ENCODE measurements at places on chromosomes 11 and 22.

- DNase-seq, result no peak
Observed at GRCh38 chr22:46250783-46251125, 661 bp upstream of the CDPF1 start.

- DNase-seq, result no peak
Observed at GRCh38 chr11:71357414-71357813, 90.8 kb downstream of the DHCR7 start.

DNA sequence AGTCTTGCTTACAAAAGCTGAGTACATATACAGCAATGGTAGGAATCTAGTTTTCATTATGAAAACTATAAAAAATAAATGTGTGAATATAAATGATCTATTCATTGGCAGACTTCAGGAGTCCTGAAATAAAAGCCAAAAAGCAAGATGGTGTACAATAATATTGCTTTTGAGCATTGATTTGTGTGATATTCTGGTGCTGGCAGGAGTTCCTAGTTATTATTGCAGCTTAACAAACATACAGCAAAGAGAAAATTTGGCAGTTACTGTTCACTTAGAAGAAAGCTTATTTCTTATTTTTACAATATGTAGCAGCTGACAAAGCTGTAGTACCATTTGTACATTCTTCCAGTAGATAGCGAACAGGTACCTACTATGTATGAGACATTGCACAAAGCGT is 1518.9 kb upstream of the TENM4 start:
- DNase-seq, result no peak

DNA sequence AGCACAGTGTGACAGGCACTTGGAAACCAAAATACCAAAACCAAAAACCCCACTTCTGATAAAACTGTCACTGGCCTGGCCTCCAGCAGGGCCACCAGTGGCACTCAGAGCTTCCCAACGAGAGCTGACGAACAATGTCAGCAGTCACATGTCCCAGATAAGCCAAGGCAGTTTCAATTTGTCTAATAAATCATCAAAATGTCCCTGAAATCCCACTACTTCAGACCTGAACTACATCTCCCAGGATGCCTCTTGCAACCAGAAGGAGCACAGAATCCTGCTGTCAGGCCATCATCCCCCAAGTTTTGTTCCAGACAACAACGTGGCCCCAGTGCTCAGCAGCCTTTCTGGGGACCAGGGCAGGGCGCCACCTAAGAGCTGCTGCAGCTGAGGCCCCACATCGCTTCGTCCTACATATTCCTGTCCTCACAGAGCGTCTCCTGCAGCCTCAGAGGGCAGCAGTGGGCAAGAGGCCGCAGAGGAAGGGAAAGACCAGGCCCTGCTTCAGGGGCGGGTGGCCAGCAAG is 25.1 kb downstream of the LRFN4 start:
- DNase-seq, result no peak

DNA sequence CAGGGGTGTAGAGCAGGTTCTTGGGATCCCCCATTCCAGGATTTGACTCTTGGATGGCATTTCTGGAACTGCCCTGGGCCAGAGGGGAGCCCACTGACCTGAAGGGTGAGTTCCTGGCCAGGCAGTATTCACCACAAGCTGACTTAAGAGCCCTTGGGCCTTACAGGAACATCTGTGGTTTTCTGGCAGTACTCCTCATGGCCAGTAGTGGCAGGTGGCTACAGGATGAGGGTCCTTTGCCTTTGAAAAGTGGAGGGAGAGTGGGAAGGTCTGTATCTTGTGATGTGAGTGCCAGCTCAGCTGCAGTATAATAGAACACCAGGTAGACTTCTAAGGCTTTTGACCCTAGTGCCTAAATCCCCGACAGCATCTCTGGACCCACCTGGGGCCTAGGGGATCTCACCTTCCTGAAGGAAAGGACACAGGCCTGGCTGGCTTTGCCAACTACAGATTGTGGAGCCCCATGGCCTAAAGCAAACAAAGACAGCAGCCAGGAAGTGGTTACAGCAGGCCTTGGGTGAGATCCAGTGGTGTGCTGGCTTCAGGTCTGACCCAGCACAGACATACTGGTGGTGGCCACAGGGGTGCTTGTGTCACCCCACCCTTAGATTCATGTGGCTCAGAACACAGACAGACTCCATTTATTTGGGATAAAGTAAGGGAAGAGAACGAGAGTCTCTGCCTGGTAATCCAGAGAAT is 9.0 kb downstream of the OR51S1 start:
- DNase-seq, result no peak

- DNase-seq, result no peak
Observed at GRCh38 chr22:42721045-42721434, 370 bp upstream of the A4GALT start.

DNA sequence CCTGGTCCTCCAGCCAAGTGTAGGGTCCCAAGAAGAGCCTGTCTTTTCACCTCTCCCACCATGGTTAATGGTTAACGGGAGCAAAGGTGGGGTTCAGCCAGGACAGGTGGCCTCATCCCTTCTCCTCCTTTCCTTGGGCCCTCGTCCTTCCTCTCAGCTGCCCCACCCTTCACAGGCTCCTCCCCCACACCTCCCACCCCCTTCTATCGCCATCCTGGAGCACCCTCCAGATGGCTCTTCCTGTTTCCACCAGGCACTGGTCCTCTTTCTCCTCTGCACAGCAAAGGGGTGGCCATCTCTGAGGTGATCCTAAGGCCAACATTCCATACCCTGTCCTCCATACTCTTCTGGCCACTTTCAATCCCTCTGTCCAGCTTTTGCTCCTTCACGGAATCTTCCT is 48.9 kb downstream of the SLC22A12 start:
- no peak for DNase-seq

GRCh38 chr22:49628391-49629260 is 199.0 kb downstream of the BRD1 start:
- peak; percentile 82 for DNase-seq

GRCh38 chr11:83721263-83721662 is 435.1 kb upstream of the CCDC90B start:
- no peak for DNase-seq

GRCh38 chr11:68828155-68828931 is 13.4 kb downstream of the CPT1A start:
- no peak for DNase-seq

DNA sequence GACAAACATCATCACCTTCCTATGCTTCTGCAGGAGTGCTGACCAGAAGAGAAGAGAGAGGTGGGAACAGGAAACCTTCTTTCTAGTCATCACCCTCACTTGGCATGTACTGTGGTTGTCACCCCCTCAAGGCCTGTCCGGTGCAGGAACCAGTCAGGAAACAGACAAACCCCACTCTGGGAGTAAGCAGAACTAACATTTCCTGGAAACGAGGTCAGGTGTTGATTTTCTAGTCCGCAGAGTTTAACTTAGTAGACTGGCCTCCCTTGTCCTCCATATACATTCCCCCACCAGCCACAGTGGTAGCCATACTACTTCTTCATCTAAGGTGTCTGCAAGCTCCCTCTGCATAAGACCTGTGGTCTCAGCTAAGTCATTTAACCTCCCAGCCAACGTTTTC is 80.7 kb upstream of the NCAM1 start:
- DNase-seq, result no peak

DNA sequence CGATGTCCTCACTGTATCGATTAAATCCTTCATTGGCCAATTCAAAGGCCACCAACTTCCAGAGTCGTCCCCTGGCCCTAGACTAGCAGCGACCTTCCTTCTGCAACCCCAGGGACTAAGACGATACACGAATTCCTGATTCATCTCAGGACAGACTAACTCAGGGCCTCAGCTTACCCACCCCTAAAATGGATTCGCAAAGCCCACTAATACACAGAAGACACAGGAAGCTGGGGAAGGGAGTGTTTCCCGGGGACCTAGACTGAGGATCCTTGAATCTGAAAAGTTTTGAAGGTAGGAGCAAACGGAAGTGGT is 509 bp downstream of the LAMTOR1 start:
- DNase-seq, result no peak

- no peak for DNase-seq
Observed at GRCh38 chr11:29389793-29390192, 627.0 kb downstream of the KCNA4 start.

DNA sequence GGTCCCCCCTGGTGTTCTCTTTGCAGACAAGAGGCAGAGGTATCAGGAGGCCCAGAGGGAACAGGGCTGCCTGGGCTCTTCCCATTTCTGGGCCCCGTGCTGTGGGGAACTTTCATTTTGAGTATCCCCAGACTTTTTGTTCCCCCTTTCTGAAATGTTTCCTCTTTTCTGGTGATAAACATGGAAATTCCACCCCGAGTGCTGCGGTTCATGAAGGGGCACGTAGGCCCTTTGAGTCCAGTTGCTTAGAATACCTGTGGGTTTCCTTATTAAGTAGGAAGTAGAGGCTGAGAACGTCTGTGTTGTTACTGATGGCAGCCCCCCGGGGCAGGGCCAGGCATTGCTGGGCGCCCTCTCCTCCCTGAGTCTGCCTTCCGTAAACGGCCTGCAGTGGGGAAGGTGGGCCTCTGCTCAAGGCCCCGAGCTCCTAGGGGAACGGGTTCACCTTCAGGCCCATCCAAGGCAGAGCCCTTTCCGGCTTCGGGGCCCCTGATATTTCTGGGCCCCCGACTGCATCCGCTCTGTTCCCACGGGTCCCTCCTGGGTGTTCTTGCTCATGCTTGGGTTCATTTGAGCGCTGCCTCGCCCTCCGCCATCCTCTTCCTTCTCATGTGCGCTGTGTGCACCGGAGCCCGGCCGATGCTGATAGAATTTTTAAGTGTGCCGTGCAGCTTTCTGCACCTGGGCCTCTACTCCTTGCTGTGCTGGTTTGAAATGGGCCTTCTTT is 12.0 kb downstream of the TBC1D22A start:
- DNase-seq, result peak; percentile 52

DNA sequence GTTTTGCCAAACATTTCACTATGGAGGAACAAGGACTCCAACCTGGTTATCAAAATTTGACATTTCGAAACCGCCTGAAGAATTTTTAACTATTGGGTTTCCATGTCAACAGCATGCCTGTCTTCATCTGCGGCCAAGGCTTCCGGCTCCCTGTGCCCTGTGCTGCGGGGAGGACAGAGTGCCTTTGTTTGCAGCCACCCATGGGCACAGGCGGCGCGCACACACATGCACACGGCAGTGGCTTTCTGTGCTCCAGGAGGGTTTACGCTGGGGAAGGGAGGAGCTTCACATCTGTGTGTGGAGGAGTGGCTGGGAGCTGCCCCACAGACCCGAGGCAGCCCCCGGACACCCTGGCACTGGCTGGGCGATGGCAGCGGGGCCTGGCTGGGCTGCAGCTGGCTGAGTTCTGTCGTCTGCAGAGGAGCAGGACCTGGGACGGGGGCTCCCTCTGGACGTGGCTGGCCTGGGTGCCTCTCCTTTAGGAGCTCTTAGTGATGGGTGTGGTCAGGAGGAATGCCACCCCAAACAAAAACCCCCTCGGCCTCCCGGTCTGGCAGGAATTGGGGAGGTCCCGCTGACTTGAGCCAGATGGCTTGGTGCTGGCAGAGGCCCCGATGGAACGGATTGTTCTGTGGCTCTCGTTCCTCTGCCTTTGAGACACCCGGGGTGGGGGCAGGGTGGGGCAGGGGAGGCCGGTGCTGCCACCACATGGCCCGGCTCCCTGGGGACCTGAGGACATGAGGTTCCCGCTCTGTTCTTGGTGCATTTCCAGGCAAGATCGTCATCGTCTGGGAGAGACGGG is 1290.9 kb downstream of the BRD1 start:
- DNase-seq, result no peak

- no peak for DNase-seq
Observed at GRCh38 chr11:8356721-8357504, 93.2 kb upstream of the LMO1 start.

GRCh38 chr11:69210310-69211035 is 54.7 kb downstream of the SMIM38 start:
- no peak for DNase-seq

- no peak for DNase-seq
Observed at GRCh38 chr11:24408202-24408601, 88.7 kb upstream of the LUZP2 start.

DNA sequence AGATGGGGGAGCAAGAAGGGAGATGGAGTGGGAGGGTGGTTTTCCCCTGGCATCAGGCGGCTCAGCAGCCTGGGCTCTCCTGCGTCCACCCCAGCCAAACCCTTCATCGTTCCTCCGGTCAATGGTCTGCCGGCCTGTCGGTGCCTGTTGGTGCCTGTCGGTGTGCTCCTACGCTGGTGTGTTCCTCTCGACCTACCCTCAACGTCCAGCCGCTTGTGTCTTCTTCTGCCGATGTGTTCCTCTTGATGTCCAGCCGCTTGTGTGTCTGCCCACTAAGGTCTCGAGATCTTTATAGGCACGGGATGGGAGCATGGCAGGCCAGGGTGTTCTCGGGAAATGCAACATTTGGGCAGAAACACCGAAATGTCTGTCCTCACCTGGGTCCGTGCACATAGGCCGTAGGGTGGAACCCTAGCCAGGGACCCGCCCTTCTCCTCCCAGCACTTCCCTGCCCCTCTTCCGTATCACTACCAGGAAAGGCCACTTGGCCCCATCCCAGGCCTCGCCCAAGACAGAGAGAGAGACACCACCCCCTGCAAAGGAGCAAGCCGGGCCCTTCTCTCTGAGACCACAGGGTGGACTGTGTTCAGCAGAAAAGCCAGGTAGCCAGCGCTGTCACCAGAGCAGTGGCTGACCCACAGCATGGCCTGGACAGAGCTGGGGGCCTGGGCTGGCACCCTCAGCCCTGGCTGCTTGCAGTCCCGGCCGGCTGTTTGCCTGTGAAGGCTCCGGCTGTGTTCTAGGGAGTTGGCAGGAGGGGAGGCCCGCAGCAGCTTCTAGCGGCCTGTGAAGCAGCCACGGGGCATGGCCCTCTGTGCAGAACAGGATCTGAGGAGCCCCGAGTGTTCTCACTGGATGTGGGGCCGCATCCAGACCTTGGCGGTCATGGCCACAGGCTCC is 61.6 kb upstream of the KCNQ1OT1 start:
- DNase-seq, result no peak

GRCh38 chr11:66541892-66542291 is 4.0 kb downstream of the ZDHHC24 start:
- no peak for DNase-seq

DNA sequence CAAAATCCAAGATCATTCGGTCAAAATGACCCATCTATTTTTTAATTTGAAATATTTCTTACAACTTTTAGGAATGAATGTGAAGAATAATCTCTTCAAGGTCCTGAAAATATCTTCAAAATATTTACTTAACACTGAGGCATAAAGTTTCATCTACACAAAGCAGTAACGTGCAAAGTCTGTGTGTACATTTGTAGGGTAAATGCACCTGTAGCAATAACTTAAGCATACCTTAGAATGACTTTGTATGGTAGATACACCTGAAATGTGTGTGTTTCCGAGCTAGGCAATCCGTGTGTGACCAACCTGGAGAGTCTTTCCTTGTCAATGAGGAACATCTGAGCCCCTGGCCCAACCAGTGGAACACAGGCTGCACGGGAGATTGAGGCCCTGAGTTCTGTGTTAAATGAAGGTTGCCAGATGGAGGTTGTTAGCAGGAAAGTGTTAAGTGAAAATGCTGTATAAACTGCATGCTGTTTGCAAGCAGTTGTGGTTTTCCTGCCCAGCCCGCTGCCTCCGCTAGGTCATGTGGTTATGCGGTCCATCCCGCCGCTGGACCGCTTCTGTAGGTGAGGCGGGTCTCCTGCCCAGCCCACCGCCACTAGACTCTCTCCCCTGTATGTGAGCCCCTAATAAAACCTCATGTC is 7.6 kb upstream of the CTR9 start:
- no peak for DNase-seq

Measured in ELF-1 (cell line).